ENCODE measurements at places on chromosomes 12 and 14.

GRCh38 chr14:99517643-99518381, 36.6 kb downstream of the CCNK start:
- no peak for DNase-seq

GRCh38 chr14:106277503-106277902, 751.1 kb downstream of the TMEM121 start:
- DNase-seq: no peak

GRCh38 chr12:52661668-52662067, 9.7 kb upstream of the KRT2 start:
- DNase-seq: no peak

DNA sequence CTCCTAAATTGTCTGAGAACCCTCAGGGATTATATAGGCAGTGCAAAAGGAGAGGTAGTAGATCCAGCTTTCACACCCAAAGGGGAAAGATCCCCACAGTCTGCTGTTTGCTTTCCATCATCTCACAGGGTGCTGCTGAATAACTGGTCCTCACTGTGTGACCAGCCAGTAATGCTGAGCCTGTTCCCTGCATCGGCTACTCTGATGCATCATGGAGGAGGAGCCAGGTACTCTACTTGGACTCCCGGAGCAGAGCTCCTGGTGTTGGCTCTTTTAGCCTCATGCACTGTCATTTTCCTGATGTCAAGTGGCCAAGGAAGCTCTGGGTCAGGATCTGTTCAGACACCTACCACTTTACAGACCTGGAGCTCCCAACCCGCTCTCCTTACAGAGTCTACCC, 127.4 kb upstream of the ATF1 start:
- no peak for DNase-seq

- no peak for DNase-seq
Measured at GRCh38 chr12:93302331-93303229, 75.1 kb upstream of the NUDT4 start.

GRCh38 chr12:54419088-54419887, at the start of gene ITGA5:
ITGA5 (minus strand) TSS chr12:54419266; CDS start chr12:54419198, 68 bp downstream.
- no peak for DNase-seq

DNA sequence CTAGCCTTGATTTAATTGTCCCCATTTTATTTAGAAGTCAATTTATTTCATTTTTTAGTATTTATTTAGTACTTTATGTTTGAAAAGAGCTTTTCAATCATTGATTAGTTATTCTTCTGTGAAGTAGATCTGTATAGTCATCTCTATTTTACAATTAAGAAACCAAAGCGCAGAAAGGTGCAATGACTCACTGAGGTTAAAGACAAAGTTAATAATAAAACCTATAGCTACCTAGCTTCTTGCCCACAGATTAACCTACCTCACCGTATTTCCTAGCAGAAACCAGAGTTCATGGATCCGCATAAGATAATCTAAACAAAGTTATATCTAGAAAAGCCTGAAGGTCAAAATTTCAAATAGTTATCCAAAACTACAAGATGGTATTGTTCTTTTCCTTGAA, 176.4 kb downstream of the GRIN2B start:
- no peak for DNase-seq

GRCh38 chr12:39412210-39412609, 30.7 kb downstream of the KIF21A start:
- no peak for DNase-seq

GRCh38 chr12:57549909-57550640, at the start of gene KIF5A:
KIF5A (plus strand) TSS chr12:57550044; CDS start chr12:57550272, 228 bp downstream.
- peak; percentile 33 for DNase-seq

- DNase-seq: no peak
Measured at GRCh38 chr12:50224026-50224692, 57.0 kb upstream of the CERS5 start.

DNA sequence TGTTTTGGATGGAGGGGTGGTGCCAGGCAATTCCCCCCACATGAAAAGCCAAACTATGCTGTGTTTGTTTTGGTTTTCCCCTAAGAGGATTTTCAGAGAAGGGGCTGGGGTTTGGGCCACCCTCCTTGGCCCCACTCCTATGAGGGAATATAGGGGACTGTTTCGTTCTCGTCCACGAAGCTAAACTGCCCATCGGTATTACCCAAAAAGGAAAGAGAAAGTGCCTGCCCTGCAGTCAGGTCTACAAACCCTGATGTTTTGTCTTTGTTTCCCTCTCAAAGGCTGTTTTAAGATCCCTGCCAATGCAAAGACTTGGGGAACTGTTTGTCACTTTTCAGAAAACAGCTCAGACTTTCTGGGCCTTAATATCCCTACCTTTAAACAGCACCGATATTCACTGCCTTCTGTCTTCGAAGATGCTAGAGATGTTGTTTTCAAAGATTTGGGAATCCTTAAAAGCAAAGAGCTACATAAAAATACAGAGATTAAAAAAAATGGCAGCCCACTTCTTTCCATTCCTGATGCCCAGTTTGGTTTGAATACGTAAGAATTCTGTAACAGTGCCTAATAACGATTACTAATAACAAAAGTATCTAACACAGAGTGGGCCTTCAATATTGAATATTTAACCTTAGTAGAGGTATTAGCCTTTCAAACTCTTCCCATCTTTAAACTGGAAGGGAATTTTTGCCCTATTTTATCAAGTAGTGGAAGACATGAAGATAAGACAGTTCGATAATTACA, 518.4 kb downstream of the MED13L start:
- no peak for DNase-seq

GRCh38 chr12:89833337-89834252, 125.0 kb upstream of the ATP2B1 start:
- DNase-seq: no peak

DNA sequence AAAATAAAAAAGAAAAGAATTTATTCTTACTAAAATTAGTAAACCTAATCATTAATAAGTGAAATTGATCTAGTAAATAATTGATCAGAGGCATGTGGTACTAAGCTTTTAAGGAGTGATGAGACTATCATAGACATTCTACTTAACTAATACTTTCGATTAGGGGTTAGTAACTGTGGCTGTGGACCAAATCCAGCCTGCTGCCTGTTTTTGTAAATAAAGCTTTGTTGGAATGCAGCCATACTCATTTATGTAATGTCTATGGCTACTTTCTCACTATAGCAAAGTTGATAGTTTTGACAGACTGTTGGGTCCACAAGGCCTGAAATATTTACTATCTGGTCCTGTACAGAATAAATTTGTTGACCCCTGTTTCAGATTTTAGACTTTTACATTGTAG, 63.2 kb downstream of the PLEKHA5 start:
- no peak for DNase-seq

DNA sequence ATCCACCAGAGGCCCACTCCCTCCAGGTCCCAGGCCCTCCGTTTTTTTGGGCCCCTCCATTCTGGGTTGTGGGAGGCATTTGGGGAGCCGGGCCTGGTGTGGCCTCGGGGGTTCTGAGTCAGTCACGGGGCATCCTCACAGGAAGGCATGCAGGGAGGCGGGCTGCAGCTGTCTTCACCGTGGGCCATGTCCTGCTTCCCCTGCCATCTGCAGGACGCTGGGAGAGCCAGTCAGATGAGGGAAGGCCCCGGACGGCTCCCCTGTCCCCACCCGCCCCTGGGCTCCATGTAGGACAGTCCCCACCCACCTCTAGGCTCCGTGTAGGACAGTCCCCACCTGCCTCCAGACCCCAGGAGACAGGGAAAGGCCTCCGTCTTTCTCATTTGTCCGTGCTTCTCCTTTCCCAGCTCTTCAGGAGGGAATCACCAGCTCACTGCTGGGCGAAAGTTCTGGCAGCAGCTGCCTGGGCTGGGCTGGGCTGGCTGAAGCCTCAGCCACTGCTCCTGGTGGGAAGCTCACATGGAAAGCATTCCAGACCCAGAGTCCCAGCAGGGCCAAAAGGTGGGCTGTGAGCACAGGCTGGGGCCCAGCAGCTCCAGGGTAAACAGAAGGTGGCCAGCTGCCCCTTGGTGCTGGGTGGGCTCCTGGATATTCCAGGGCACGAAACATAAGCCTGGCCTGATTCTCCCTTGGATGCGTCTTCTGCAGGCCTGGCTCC, 217.8 kb downstream of the KIF26A start:
- DNase-seq: no peak

GRCh38 chr14:99728231-99728920, 44.3 kb downstream of the CYP46A1 start:
- DNase-seq: no peak

GRCh38 chr12:88889326-88890110, 309.2 kb upstream of the KITLG start:
- DNase-seq: no peak

GRCh38 chr14:48553443-48553842, 878.0 kb upstream of the MDGA2 start:
- DNase-seq: no peak

GRCh38 chr12:105393587-105393986, 63.1 kb downstream of the C12orf75 start:
- no peak for DNase-seq

DNA sequence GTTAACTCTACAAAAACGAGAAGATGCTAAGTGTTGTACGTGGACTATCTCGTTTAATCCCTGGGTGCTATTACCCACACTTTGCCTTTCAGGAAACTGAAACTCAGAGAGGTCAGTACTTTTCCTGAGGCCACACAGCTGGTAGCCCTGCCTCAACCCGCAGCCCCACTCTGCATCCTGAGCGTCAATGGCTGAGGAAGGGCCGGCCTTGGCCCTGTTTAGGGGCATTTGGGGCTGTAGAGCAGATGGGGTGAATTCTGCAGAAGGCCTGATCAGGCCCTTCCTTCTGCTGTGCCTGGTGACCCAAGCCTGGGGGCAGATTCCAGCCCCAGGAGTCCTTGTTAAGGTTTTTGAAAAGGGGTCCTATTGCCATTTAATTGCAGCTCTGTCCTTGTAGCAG, 3.7 kb upstream of the CCDC197 start:
- no peak for DNase-seq

DNA sequence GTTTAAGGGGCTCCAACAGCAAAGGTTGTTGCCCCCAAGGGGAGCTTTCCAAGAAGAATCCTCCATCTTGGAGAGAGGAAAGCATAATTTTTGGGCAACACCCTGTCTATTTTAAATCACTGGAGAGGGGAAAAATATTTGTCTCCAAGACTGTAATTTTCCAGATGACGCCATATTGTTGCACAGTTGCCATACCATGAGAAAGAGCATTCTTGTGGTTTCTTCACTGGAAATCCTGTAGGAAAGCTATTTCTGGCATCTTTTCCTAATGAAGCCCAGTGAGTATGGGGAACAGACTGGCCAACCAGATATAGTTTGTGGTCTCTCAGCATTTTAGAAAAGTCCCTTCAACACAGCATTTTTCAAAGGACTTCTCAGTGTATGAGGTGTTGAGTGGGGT, 88.1 kb upstream of the MANSC4 start:
- no peak for DNase-seq

DNA sequence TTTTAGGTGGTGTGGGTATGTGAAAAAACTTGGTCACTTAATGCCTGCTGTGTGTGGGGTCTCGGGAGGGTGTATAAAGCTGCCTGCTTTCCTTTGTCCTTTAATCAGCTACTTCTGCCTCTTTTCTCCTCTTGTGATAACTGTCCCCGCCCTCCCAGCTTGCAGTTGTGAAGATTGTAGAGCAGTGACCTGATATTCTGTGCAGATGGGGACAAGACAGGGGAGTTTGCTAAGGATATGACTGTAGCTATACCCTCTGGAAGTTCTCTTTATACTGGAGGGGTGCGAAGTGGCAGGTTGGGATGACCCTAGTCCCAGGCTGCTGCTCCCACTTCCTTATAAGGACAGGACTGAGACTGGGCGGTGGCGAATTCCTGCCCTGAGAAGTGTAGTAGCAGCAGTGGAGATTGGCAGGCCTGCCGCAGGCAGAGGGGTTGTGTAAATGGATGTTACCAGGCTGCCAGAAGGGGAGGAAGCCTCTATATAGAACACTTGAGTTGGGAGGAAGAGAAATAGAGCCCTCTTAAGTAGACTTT, 835 bp downstream of the MYL6 start:
- peak; percentile 18 for DNase-seq

DNA sequence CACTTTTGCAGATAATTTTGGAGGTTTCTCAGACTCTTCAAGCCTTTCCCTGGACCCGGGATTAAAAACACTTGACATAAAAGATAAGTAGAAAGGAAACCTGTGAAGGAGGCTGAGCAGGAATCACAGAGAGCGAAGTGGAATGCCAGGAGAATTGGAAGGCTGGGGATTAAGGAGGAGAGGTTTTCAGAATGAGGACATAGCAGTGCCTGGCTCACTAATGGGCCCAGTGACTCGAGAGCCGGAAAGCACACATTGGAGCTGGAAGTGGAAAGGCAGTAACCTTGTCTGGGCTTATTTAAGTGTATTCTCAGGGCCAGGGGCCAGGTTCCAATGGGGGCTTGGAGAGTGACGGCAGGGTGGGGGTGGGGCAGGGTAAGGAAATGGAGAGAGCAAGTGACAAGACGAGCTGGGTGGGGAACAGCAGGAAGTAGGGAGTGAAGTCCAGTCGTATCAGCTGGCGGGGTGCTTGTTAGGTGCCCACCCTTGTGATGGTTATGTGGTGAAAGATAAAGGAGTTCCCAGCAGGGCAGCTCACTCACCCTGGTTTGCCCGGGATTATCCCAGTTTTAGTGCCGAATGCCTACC, 13.1 kb downstream of the EVL start:
- DNase-seq: no peak

GRCh38 chr12:108972358-108972757, 48.5 kb downstream of the SVOP start:
- no peak for DNase-seq

- no peak for DNase-seq
Measured at GRCh38 chr14:100893760-100894159, 9.8 kb downstream of the RTL1 start.

DNA sequence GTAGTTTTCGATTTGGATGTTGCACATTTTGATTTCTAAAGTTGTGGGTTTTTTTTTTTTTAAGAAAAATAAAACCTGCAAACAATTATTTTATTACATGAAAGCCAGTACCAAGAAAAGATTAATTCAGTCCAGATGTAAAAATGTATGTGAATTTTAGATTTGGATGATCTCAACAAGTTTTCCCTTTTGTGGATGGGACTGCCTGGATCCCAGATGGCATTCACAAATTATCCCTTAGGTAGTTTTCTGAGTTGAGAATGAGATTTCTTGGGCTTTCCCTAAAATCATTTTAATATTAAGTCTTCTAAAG, 2.8 kb downstream of the FRMD6 start:
- DNase-seq: no peak

GRCh38 chr14:91369628-91370445, 47.8 kb downstream of the CCDC88C start:
- DNase-seq: no peak

DNA sequence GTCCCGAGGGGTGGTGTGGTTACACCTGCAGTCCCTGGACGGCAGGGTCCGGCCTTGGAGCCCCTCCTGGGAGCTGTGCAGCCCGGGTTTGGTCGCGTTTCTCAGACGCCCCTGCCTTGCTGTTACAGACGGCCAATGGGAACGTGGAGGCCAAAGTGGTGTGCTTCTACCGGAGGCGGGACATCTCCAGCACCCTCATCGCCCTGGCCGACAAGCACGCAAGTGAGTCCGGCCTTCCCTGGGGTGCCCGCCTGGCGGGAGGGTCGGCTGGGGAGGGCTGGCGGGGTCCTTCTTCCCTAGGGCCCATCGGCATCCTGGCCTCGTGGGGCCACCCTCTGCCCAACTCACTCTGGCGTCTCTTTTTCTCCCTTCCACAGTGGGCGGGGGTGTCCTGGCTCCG, 25.7 kb downstream of the MTA1 start:
- DNase-seq: no peak
